ENCODE measurements at places on chromosomes 12 and 14.

- no peak for DNase-seq
Measured at GRCh38 chr12:50404307-50404706, 3.6 kb downstream of the LARP4 start.

DNA sequence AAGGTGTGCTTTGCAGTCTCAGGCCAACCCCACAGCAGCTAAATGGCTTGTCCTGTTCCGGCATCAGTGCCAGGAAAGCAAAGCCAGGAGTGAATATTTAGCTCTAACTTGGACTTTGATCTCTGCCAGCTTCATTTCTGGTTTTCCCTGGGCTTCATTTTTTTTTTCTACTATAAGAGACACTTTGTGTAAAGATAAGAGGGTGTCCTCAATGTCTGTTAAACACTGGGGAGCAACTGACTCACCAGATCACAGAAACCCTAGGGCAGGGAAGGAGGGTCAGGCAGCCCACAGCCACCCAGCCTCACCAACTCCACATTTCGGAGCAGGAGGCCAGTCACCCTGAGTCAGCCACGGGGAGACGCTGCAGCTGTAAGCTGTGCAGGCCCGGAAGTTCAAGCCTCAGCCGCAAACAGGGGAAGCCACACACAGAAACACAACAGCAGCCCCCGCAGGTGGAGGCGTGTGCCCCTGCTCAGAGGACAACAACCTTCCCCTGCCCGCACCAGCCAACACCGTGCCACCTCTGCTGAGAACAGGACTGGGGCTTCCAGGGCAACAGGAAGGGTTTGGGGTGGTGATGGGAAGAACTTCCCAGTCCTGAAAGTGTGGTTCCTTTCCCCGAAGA is 6.3 kb downstream of the TNFRSF1A start:
- peak; percentile 74 for DNase-seq

- DNase-seq, result no peak
Measured at GRCh38 chr14:79502136-79502750, 709.1 kb downstream of the DIO2 start.

- no peak for DNase-seq
Measured at GRCh38 chr12:14249368-14249767, 116.1 kb upstream of the ATF7IP start.

GRCh38 chr12:95096852-95097251 is 23.4 kb upstream of the NR2C1 start:
- DNase-seq, result no peak

DNA sequence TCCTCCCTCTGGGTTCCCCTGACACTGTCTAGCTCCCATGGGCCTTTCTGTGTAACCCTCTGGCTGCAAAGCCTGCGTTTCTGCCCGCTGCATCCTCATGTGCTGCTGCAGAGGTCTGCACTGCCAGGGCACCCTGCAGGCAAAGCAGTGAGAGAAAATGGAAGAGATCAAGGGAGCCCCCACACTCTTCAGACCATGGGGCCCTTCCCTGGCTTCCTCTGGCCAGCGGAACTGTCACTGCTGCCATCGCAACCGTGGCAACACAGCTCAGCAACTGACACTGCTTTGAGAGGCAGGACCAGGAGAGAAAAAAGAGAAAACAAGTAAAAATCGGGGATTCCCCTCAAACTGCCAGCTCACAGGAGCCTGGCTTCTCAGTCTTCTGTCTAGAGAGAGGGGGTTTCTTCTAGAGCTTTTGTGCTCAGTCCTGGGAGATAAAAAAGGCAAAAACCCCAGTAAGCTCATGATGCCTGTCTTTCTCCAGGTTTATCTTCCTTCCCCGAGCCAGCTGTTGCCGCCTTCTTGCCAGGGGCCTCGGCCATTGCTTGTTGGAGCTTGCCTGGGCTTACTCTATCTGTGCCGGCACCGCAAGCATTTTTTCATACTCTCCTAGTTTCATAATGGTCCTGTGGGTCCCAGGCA is 38.9 kb downstream of the C14orf132 start:
- peak; percentile 22 for DNase-seq

DNA sequence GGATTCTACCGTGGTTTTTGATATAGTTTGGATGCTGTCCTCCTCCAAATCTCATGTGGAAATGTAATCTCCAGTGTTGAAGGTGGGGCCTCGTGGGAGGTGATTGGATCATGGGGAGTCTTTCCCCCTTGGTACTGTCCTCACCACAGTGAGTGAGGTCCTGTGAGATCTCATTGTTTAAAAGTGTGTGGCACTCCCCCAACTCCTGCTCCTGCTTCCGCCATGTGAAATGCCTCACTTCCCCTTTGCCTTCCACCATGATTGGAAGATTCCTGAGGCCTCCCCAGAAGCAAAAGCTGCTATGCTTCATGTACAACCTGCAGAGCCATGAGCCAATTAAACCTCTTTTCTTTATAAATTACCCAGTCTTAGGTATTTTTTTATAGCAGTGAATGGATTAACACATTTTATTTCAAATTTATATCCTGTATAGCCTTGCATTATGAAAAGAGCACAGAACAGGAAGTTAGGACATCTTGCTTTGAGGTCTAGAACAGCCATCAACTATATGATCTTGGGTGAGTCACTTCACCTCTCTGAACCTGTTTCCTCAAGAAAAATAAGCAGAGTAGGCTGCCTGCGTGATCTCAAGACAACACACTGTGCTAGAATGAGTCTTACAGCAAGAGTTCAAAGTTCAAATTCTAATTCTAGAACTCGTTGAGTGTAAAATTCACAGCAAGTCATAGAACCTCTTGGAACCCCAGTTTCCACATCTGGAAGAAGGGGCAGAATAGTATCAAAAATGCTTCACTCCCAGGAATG is 160.9 kb upstream of the EEA1 start:
- DNase-seq, result no peak

DNA sequence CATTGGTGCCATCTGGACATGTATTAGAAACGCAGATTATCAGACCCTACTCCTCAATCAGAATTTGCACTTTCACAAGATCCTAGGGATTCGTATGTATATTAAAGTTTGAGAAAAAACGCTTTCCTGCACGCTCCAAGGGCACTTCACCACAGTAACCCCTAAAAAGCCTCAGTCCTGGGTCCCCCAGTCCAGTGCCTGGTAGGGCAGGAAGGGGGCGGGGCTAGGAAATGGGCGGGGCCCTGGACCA is 369 bp downstream of the DEPDC4 start:
- peak; percentile 89 for DNase-seq

Measured in SK-N-SH (cell line).